WTC11 (cell line): ENCODE measurements at places on chromosomes 4 and X. TPM values are rescaled to one million over a fixed set of nuclear protein-coding genes. Genes with fewer than 3 reads are reported as not detected.

GYPB gene
- not detected in 3 replicates for total RNA-seq

UBQLN2 gene
- total RNA-seq, result 28.3 to 28.7 TPM (median 28.4 TPM) in 3 replicates

CXCR3 gene
- total RNA-seq, result 0.11 TPM in 1 of 3 replicates, not detected in the others

GABRA4 gene
- 0.20 to 0.53 TPM (median 0.25 TPM) in 3 replicates for total RNA-seq

LAMP2 gene
- total RNA-seq, result 28.8 to 33.8 TPM (median 31.2 TPM) in 3 replicates

OTC gene
- not detected in 3 replicates for total RNA-seq

PRDM5 gene
- total RNA-seq, result 31.3 to 47.0 TPM (median 32.5 TPM) in 3 replicates

CXCL5 gene
- total RNA-seq, result 3.6 to 8.8 TPM (median 8.1 TPM) in 3 replicates

FANCB gene
- total RNA-seq, result 12.3 to 13.2 TPM (median 13.2 TPM) in 3 replicates

DNA sequence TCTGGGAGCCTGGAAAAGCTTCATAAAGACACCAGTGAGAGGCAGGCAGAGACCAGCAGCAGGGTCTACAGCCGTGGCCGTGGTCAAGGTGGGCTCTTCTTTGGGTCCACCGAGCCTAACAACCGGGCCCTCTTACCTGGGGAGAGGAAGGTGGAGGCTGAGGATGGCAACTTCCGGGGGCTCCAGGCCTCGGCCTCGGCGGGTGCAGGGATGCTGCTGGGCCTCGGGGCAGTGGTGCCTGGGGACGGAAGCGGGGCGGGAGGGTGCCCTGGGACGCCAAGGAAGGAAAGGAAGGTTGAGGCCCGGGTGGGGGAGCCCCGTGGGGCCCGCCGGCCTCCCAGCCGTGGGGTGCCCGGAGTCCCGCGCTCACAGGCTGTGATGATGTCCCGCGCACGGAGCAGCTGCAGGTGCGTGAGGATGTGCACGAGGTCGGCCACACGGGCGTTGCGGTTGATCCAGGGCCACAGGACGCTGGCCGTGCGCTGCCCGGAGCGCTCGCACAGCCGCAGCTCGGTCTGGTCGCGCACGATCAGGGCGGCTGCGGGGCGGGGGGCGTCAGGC is 561 bp downstream of the IRAK1 start:
- 0 out of 2 replicates have a peak overlapping the region, but pooled peaks have one; percentile 36 for H3K27ac ChIP-seq
- no peaks in the 10 kb centered on the region for H3K27me3 ChIP-seq
- peak overlapping the region; percentile 58 for H3K4me3 ChIP-seq
- H3K36me3 ChIP-seq, result peaks cover 5% of the 10 kb centered on the region
- H3K4me1 ChIP-seq, result peaks cover 31% of the 10 kb centered on the region

- no peaks in the 10 kb centered on the region for H3K27me3 ChIP-seq
- no peaks in the 10 kb centered on the region for H3K36me3 ChIP-seq
- H3K27ac ChIP-seq, result no peak overlapping the region
- peaks cover 25% of the 10 kb centered on the region for H3K4me1 ChIP-seq
- no peak overlapping the region for H3K4me3 ChIP-seq
Observed at GRCh38 chr4:68817386-68817785, 1.6 kb downstream of the UGT2B10 start.

DNA sequence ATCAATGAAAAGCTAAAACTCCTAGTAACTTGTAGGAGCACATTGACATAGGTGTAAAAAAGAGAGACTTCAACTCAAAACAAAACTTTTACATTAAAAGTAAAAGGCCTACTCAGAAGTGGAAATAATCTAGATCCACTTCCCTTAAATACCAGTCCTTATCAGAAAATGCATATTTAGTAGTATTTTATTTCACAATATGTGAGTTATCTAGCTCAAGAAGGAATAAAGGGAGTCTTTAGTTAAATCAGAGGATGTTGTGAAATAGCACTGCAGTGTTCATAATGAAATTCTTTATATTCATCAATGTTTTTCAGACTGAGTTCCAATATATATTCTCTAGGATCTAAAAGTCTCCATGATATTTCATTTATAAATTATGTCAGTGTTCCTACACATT is 715.0 kb downstream of the GRID2 start:
- no peak for DNase-seq
- no peaks in the 10 kb centered on the region for H3K36me3 ChIP-seq
- no peak overlapping the region for H3K4me3 ChIP-seq
- H3K4me1 ChIP-seq, result peaks cover 16% of the 10 kb centered on the region
- H3K27ac ChIP-seq, result no peak overlapping the region

- H3K4me3 ChIP-seq, result no peak overlapping the region
- H3K36me3 ChIP-seq, result peaks cover 7% of the 10 kb centered on the region; the same call in 1 of the 2 replicates
- H3K4me1 ChIP-seq, result no peaks in the 10 kb centered on the region
- H3K27me3 ChIP-seq, result no peaks in the 10 kb centered on the region
- DNase-seq, result no peak
- no peak overlapping the region for H3K27ac ChIP-seq
Observed at GRCh38 chr4:152369902-152370295, 166.0 kb downstream of the FBXW7 start.

- no peak overlapping the region for H3K27ac ChIP-seq
- H3K4me1 ChIP-seq, result peaks cover 12% of the 10 kb centered on the region
- no peaks in the 10 kb centered on the region for H3K36me3 ChIP-seq
- DNase-seq, result no peak
- H3K27me3 ChIP-seq, result no peaks in the 10 kb centered on the region
Observed at GRCh38 chrX:104318330-104319009, 63.7 kb upstream of the ESX1 start.

DNA sequence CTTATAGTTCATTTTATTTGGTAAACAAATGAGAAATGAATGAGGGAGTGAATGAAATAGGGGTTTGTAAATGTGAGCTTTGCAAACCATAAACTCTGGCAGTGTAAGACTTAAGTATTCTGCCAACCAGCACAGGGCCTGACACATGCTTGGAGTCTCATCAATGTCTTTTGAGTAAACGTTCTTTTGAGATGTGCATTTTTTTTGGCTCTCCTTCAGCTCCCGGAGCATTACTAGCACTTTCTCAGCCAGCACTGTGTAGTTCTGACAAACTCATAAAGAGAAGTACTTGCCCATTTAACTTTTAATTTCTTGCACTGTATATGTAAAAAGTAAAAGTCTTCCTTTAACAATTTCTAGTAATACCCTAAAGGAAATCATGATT is 245.3 kb downstream of the HS3ST1 start:
- no peaks in the 10 kb centered on the region for H3K4me1 ChIP-seq
- H3K27me3 ChIP-seq, result no peaks in the 10 kb centered on the region
- no peak overlapping the region for H3K4me3 ChIP-seq
- H3K36me3 ChIP-seq, result peaks cover 38% of the 10 kb centered on the region
- no peak for DNase-seq

DNA sequence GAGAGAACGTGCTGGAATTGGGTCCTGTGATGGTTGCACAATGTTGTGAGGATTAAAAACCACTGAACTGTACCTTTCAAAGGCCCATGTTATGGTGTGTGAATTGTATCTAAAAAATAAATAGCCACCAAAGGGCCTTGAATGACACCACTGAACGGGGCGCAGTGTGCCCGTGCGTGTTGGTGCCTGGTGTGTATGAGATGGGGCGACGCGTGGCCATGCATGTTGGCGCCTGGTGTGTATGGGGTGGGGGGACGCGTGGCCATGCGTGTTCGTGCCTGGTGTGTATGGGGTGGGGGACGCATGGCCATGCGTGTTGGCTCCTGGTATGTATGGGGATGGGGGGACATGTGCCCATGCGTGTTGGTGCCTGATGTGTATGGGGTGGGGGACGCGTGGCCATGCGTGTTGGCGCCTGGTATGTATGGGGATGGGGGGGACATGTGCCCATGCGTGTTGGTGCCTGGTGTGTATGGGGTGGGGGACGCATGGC is 66.6 kb upstream of the HELT start:
- H3K4me3 ChIP-seq, result no peak overlapping the region
- DNase-seq, result no peak
- no peaks in the 10 kb centered on the region for H3K36me3 ChIP-seq
- no peak overlapping the region for H3K27ac ChIP-seq

- no peak for DNase-seq
- no peaks in the 10 kb centered on the region for H3K27me3 ChIP-seq
- H3K36me3 ChIP-seq, result no peaks in the 10 kb centered on the region
- no peak overlapping the region for H3K4me3 ChIP-seq
- no peak overlapping the region for H3K27ac ChIP-seq
Observed at GRCh38 chr4:184466634-184467033, 7.7 kb downstream of the IRF2 start.

- peaks cover 3% of the 10 kb centered on the region; the same call in 1 of the 2 replicates for H3K36me3 ChIP-seq
- no peak overlapping the region for H3K27ac ChIP-seq
- no peak for DNase-seq
- H3K4me3 ChIP-seq, result no peak overlapping the region
- no peaks in the 10 kb centered on the region for H3K4me1 ChIP-seq
Observed at GRCh38 chr4:125191232-125191631, 123.5 kb upstream of the FAT4 start.

DNA sequence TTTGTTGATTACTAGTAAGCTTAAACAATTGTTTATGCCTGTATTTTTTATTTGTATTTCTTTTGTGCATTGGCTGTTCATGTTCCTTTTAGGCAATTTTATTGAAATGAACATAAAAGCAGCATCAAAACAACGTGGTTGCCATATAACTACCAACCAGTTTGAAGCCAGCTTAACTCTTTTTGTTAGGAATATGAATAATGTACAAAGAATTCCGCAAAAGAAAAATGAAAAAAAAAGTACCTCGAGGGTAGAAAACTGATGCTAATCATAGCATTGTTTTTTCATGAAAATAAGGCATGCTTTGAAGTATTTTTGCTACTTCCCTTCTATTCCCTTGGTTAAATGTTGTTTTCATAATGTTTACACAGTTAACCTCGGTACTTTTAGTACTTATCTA is 1024.0 kb upstream of the SLIT2 start:
- H3K4me1 ChIP-seq, result peaks cover 2% of the 10 kb centered on the region; the same call in 1 of the 2 replicates
- no peak for DNase-seq
- H3K27me3 ChIP-seq, result no peaks in the 10 kb centered on the region
- no peak overlapping the region for H3K4me3 ChIP-seq

- no peaks in the 10 kb centered on the region for H3K27me3 ChIP-seq
- peak within 1 kb of the TSS; percentile 89 for H3K4me3 ChIP-seq
- H3K27ac ChIP-seq, result peak within 1 kb of the TSS; percentile 98
Observed at GRCh38 chr4:183504930-183505610, at the start of gene ING2. TSS of gene ING2 (plus strand) at chr4:183505058. CDS start at chr4:183505196, 138 bp downstream.

- H3K27ac ChIP-seq, result no peak overlapping the region
- no peak overlapping the region for H3K4me3 ChIP-seq
- no peaks in the 10 kb centered on the region for H3K27me3 ChIP-seq
- no peak for DNase-seq
- H3K36me3 ChIP-seq, result peaks cover 17% of the 10 kb centered on the region
Observed at GRCh38 chr4:123327346-123327745, 69.2 kb upstream of the SPRY1 start.

- DNase-seq, result peak; percentile 64
- no peaks in the 10 kb centered on the region for H3K27me3 ChIP-seq
- H3K4me1 ChIP-seq, result peaks cover 15% of the 10 kb centered on the region
Observed at GRCh38 chr4:174283507-174284471, at the start of the genes CEP44 and FBXO8. TSS of gene CEP44 (plus strand) at chr4:174283911. CDS start at chr4:174299122, 15,211 bp downstream. TSS of gene FBXO8 (minus strand) at chr4:174283667. CDS start at chr4:174263092, 20,575 bp downstream.

- no peaks in the 10 kb centered on the region for H3K36me3 ChIP-seq
- 0 out of 2 replicates have a peak, but pooled peaks cover 5% of the 10 kb centered on the region for H3K4me1 ChIP-seq
- H3K27me3 ChIP-seq, result peaks cover 37% of the 10 kb centered on the region
- DNase-seq, result no peak
- peak overlapping the region; percentile 6 for H3K4me3 ChIP-seq
Observed at GRCh38 chrX:153516073-153516472, 1.4 kb upstream of the ATP2B3 start.

DNA sequence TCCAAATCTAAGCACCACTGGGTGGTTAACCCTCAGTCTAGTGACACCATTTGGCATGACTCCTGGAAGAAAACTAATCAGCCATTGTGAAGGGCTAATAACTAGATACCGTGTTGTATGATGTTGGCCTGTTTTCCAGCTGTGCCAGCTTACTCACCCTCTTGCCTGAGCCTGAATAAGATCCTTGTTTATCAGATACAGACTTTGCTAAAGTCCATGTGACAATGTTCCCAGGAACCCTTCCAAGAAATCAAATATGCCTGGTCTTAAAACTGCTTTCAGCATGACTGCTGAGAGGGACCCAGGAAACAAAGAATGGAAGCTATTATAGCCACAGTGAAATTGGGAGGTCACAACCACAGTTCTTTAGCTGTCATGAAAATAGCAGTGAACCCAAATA is 640.8 kb upstream of the INTU start:
- H3K27ac ChIP-seq, result no peak overlapping the region
- H3K36me3 ChIP-seq, result no peaks in the 10 kb centered on the region
- DNase-seq, result no peak
- no peak overlapping the region for H3K4me3 ChIP-seq

- peaks cover 2% of the 10 kb centered on the region; the same call in 1 of the 2 replicates for H3K36me3 ChIP-seq
- no peak overlapping the region for H3K4me3 ChIP-seq
- H3K27ac ChIP-seq, result no peak overlapping the region
- no peak for DNase-seq
Observed at GRCh38 chr4:140816806-140817510, 60.8 kb upstream of the TBC1D9 start.

- H3K4me3 ChIP-seq, result no peak overlapping the region
- H3K27ac ChIP-seq, result no peak overlapping the region
- no peaks in the 10 kb centered on the region for H3K27me3 ChIP-seq
- no peaks in the 10 kb centered on the region for H3K4me1 ChIP-seq
- no peak for DNase-seq
- no peaks in the 10 kb centered on the region for H3K36me3 ChIP-seq
Observed at GRCh38 chr4:135921081-135921480, 1611.2 kb downstream of the PCDH18 start.
